ENCODE measurements at places on chromosomes 5 and 9. TPM values are rescaled to one million over a fixed set of nuclear protein-coding genes. Genes with fewer than 3 reads are reported as not detected.

DNA sequence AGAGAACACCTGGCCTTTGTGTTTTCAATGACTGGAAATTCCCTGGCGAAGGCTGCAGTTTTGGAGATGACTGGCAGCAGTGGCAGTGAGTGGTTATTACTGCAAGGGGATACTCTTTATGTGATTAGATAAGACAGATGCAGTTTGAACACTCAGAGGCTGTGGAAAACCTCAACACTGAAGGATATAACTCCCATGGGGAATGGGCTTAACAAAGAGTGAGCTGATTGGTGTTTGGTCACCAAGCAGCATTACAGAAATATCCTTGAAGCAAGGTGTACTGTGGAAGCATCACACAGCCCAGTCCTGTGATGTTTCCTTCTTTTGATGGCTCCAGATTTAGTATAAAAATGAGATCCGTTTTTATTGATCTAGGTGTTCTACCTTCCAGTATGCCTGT is 490.7 kb upstream of the PTPRD start:
- H3K4me1 ChIP-seq = no peaks in the 10 kb centered on the region
- H3K36me3 ChIP-seq = no peaks in the 10 kb centered on the region
- H3K27me3 ChIP-seq = no peaks in the 10 kb centered on the region
- no peak for DNase-seq
- H3K27ac ChIP-seq = no peak overlapping the region

GRCh38 chr9:125484350-125485282 is 222.4 kb downstream of the MAPKAP1 start:
- H3K36me3 ChIP-seq = peaks cover 11% of the 10 kb centered on the region
- no peak for DNase-seq
- H3K4me1 ChIP-seq = no peaks in the 10 kb centered on the region
- no peaks in the 10 kb centered on the region for H3K27me3 ChIP-seq

GRCh38 chr5:150465927-150466326 is 16.4 kb upstream of the RPS14 start:
- H3K27ac ChIP-seq = no peak overlapping the region
- no peaks in the 10 kb centered on the region for H3K36me3 ChIP-seq
- no peak overlapping the region for H3K4me3 ChIP-seq
- no peaks in the 10 kb centered on the region for H3K4me1 ChIP-seq

C5orf58 gene
- total RNA-seq = not detected

SLC25A46 gene
- 44.8 TPM for total RNA-seq

FAM153A gene
- 16.3 TPM for total RNA-seq
